ENCODE measurements at places on chromosomes 7 and 10.
A peak's percentile ranks its signal among the peaks of the same experiment; 100 is the strongest.

DNA sequence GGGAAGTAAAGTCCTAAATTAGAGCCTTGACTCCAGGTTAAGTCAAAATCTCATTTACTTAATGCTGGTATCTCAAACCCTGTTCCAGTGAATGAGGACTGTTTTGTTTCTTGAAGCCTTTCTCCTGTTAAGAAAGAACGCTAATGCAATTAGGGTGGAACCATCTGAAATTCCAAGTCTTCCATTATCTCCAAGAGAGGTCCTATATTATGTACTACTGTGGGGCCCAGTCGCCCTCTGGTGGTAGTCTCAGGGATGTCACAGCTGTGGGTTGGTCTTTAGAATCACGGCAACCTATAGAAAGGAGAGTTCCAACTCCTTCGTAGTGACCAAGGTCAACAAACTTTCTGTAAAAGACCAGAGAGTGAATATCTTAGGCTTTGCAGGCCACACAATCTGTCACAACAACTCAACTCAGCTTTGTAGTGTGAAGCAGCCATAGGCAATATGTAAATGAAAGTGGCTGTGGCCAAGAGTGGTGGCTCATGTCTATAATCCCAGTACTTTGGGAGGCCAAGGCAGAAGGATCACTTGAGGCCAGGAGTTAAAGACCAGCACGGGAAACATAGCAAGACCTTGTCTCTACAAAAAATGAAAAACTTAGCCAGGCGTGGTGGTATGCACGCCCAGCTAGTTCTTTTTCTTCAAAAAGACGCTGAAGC lies 9.3 kb downstream of the RPP38 start:
- DNase-seq = no peak

- peak; percentile 2 for DNase-seq
Measured at GRCh38 chr7:52017802-52018679, 701.4 kb upstream of the COBL start.

- DNase-seq = no peak
Measured at GRCh38 chr7:80218723-80219122, 84.1 kb downstream of the GNAI1 start.

DNA sequence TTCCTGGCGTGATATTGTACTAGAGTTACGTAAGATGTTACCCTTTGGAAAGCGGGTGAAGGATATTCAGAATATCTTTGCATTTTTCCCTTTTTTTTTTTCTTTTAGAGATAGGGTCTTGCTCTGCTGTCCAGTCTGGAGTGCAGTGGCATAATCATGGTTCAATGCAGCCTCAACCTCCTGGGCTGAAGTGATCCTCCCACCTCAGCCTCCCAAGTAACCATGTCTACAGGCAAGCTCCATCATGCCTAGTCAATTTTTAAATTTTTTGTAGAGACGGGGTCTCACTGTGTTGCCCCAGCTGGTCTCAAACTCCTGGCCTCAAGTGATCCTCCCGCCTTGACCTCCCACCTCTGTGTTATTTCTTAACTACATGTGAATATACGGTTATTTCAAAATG lies 18.4 kb downstream of the VPS41 start:
- no peak for DNase-seq

- DNase-seq = no peak
Measured at GRCh38 chr7:133135451-133135850, 53.6 kb upstream of the CHCHD3 start.

DNA sequence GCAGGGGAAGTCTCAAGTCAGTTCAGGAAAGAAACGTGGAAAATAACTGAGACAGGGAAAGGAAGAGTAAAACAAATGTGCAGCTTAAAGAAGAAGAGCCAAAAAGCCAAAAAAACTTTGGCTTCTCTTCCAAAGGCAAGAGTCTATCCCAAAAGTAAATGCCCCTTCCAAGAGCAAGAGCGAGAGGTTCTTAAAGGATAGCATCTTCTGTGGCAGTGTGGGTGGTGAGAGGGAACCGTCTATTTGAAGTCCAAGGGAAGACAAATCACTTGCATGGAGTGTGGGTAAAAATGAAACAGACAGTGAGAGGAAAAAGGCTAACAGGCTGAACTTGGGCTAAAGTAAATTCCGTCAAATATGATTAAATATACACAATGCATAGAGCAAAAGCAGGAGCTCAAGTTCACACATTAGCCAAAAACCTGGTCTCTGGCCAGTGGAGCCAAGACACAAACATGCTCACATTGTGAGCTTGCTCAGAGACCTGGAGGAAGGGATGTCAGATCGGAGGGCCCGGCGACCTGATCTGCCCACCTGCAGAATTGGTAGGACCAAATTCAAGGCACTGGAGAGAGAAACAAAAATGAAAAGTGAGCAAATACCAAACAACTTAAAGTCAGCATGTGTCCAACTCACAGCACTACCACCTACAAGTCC lies 87.0 kb downstream of the PIK3CG start:
- DNase-seq = no peak

- no peak for DNase-seq
Measured at GRCh38 chr10:118349235-118349634, 7.1 kb upstream of the FAM204A start.

GRCh38 chr7:125336326-125336725 lies 406.7 kb upstream of the POT1 start:
- no peak for DNase-seq
